Right ventricle myocardium superior (tissue), 1 donor: ENCODE measurements at places on chromosomes 2 and 18. TPM values are rescaled to one million over a fixed set of nuclear protein-coding genes. Genes with fewer than 3 reads are reported as not detected.

DNA sequence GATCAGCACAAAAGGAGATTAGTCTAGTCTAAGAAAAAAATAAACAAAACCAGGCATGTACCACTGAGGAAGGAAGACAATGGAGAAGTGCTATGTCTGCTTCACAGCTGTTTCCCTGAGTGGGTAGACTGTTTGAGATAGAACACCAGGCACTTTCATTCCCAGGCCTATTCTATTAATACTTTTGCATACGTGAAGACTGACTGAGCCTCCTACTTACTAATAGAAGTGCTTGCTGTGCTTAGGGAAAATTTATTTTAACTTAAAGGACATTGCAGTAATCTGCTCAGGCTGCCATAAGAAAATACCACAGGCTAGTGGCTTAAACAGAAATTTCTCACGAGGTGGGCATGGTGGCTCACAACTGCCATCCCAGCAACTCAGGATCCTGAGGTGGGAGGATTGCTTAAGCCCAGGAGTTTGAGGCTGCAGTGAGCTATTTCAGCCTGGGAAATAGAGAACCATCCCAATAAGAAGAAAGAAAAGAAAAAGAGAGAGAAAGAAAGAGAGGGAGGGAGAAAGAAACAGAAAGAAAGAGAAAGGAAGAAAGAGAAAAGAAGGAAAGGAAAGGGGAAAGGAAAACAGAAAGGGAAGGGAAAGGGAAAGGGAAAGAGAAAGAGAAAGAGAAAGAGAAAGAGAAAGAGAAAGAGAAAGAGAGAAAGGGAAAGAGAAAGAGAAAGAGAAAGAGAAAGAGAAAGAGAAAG lies 33.0 kb downstream of the CMPK2 start:
- DNase-seq = no peak

The DOK6 gene
- 5.2 TPM for total RNA-seq

The ABCG8 gene
- total RNA-seq = 0.11 TPM

DNA sequence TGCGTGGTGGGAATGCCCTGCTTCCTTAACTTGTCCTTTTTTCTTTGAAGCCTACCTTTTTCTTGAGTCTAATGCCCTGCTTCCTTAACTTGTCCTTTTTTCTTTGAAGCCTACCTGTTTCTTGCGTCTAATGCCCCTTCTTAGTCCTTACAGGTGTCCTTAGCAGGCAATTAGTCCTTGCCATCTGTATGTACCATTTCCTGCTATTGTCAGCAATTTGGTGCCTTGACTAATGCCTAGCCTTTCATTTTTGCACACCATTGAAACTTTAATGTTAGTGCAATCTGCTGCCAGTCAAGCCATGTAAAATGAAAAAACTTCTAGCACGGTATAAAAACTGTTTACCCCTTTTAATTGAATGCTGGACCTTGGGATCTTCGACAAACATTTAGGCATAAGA lies 4.3 kb downstream of the KDM3A start:
- DNase-seq = no peak

DNA sequence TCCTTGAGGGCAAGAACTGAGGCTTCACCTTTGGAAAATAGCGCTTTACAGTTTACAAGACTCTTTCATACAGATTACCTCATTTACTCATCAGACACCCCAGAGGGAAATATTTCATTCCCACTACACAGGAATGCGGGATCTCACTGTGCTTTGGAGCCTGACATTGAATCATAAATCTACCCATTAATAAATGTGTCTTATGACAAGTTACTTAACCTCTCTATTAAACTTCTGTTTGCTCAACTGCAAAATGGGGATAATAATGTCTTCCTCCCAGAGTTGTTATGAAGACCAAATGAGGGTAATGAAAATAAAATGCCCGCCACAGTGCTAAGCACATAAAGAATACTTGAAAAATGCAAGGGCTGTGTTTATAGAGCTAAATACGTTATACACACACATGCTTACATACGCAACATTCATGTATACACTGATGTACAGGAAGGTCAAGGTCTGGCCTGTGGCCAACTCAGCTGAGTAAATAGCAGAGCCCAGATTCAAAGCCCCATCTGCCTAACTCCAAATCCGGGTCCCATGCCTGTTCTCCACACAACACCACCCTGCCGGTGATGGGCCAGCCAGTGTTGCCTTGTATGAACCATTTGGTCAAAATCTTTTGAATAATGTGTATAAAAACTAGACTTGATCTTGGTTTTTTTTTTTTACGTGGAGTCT lies 77.8 kb upstream of the STPG4 start:
- DNase-seq = no peak

The SALL3 gene
- total RNA-seq = 0.08 TPM

DNA sequence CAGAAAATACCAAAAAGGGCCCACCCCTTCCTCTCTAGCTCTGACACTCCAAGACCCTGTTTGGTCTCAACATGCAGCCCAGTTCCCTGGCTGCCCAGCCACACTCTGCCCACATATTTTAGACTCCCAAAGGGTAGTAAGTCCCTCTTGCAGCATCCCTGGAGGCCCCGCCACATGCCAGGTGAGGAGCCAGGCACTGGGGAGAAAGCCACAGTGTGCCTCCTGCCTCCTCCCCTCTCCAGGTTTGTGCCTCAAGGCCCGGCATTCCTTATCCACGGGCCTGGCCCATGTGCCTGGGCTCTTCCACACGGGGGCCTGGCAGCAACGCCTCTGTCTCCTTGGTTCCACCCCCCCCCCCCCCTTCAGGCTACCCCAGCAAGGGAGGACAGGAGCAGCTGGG lies 75.5 kb downstream of the HS1BP3 start:
- DNase-seq = peak; percentile 39

GRCh38 chr18:31101183-31102024 lies 817 bp downstream of the DSC2 start:
- peak; percentile 91 for DNase-seq

GRCh38 chr2:68319398-68320117 lies at the start of gene CNRIP1:
Gene CNRIP1 (minus strand): TSS chr2:68319949. CDS start chr2:68319400, 549 bp downstream.
- peak; percentile 79 for DNase-seq

DNA sequence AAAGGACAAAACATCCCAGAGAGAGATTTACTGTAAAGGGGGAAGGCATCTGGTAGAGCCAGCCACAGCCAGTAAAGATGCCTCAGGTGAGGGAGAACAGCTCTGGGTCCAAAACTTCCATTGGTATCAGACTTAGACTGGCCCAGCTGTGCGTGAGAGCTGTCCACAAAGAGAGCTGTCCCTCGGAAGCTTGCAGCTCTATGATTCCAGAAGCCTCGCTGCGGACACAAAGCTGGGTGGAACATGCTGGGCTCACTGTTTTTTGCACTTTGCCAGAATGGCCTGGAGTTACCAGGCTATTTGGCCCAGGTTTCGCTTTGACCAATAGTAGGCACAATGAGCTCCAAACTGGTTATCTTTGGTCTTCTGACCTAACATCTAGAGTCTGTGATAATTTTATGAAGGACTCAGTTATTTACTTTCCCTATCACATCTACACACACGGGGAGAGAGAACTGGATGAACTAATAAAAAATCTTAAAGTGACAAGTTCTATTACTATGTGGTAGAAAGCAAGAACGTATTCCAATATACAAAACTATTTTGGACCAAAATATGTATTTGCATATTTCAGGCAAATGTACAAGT lies 101.9 kb downstream of the DNER start:
- no peak for DNase-seq
